SJSA1 (cell line): ENCODE measurements at places on chromosomes 12 and 14.
A peak's percentile ranks its signal among the peaks of the same experiment; 100 is the strongest.

DNA sequence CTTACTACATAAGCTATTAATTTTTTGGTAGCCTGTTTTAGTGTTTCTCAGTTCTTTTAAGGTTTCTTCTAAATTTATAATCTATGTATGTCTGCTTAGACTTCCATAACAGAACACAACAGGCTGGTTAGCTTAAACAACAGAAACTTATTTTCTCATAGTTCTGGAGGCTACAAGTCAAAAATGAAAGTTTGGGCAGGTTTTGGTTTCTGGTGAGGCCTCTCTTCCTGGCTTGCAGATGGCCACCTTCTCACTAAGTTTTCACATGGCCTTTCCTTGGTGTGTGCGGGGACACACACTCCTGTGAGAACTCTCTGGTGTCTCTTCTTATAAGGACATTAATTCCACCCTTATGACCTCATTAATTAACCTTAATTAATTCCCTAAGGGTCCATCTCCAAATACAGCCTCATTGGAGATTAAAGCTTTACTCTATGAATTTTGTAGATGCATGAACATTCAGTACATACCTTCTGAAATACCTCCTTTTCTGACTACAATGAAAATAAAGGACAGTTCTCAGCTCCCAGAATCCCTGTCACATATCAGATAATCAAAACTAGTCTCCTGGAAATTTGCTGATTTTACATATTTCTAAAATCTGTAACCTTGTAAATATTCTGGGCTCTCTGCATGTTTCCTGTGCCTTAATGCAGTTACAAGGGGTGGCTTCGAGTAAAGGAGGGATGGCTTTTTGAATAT is 23.2 kb upstream of the BMAL2 start:
- DNase-seq: no peak

GRCh38 chr14:104810316-104810715 is 9.4 kb downstream of the ZBTB42 start:
- no peak for DNase-seq

- no peak for DNase-seq
Measured at GRCh38 chr14:94936401-94936892, 166.5 kb upstream of the GSC start.

DNA sequence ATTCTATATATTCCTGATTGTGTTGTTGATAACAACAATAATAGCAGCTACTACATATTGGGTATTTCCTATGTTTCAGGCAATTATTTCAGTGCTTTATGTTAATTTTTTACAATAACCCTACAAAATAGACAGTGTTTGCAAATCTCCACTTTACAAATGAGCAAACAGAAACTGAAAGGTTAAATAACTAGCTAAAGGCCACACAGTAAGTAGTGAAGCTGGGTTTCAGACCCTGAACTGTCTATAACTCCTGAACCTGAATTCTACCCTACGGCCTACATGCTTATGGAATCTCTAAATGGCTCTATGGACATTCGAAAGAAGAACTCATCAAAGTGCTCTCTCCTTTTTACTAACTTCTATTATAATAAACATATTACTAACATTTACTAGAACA is 19.7 kb upstream of the NUDT4 start:
- DNase-seq: no peak

DNA sequence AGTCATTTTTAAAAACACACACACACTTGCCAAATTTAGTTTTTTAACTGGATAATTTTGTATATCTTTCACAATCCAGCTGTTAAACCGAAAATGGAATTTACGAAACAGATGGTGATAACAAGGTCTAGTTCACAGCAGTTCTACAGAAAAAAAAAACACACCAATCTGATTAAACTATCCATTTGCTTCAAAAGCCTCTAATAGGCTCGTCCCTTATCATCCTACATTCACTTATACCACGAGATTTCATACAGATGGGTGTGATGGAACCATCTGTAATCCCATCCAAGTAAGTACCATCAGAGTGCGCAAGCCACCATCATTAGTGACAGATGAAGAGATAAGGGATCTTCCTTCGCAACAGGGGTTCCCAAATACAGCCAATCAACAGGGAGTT is 20.1 kb downstream of the GCH1 start:
- DNase-seq: no peak

- no peak for DNase-seq
Measured at GRCh38 chr12:94123127-94123526, 25.2 kb upstream of the PLXNC1 start.

DNA sequence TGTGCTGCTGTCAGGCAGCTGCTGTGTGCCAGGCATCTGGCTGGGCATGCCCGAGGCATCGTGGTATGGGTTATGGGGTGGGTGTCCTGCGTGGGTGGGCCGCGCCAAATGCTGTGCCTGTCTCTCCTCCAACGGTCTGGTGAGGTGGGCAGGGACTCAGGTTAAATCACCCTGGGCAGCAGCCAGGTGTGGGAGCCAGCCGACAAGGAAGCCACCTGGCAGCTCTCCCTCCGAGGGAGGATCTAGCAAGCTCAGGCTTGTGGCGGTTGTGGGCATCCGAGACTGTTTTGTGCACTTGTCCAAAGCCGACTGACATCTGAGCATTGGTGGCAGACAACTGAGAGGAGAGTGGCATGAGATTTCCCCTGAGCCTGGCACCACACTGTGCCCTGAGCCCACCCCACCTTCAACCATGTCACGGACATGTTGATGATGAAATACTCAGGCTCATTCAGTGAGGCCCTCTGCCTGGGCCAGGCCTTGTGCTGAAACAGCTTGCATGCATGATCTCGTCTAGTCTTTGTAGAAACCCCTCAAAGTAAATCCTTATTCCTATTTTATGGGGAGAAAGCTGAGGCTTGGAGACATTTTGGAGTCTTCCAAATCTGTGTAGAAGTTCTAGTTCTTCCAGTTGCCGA is 181.8 kb upstream of the MYL2 start:
- no peak for DNase-seq

DNA sequence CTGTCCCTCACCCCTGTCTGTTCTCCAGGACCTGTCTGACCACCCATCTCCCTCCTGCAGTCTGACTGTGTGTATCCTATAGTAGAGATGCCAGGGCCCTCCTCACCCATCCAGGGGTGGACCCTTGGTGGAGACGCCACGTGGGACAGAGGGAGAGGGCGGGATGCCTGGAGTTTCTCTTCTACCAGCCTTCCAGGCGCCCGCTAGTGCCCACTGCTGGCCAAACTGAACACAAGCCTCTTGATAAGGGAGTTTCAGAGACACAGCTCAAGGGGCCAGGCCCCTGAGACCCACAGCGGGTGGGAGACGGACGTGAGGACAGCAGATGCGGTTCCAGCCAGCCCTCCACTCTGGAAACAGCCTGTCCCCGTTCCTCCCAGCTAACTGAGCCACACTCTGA is 147.3 kb downstream of the RBM19 start:
- DNase-seq: peak; percentile 9

GRCh38 chr12:87812030-87812429 is 217.2 kb downstream of the C12orf50 start:
- no peak for DNase-seq

GRCh38 chr14:75751296-75751695 is 90.2 kb downstream of the TTLL5 start:
- no peak for DNase-seq
